ENCODE measurements at places on chromosomes 1 and 21. TPM values are rescaled to one million over a fixed set of nuclear protein-coding genes. Genes with fewer than 3 reads are reported as not detected.

DNA sequence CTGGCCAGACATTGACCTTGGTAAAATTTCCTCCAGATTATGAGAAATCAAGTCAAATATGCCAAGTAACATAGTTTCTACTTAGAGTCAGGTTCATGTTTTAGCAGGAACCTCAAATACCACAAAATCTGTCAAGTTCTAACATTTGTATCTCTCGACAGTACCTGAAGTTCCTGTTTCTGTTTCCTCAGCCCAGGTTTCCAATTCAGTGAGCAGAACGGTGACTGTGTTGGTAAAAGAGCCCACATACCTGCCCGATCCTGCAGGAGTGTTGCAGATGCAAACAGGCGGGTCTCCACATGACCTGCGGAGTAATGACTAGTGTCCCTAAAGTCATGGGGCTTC lies 57.9 kb upstream of the LGALS8 start:
- DNase-seq, result no peak

DNA sequence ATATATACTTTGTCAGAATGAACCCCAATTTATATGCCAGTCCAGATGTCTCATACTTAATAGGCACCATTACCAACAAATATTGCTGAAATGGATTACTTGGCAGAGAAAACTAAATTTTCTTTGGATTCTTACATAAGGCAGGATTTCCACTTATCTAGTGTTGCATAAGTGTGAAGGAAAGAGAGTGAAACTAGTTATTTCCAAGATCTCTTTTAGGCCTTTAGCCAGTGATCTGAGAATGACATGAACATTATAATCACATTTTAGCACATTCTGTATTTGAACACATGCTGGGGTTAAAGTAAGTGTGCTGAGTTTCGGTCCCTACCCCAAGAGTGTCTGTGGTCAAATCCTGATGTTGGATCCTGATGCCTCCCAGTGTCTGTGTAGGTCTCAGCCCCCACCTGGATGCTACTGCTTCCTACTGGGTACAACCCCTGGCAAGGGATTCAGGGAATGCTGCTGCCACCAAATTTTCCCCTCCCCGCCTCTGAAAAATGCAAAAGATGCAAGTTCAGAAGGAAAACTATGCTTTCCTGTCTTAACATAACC lies 11.2 kb downstream of the DDAH1 start:
- no peak for DNase-seq

DNA sequence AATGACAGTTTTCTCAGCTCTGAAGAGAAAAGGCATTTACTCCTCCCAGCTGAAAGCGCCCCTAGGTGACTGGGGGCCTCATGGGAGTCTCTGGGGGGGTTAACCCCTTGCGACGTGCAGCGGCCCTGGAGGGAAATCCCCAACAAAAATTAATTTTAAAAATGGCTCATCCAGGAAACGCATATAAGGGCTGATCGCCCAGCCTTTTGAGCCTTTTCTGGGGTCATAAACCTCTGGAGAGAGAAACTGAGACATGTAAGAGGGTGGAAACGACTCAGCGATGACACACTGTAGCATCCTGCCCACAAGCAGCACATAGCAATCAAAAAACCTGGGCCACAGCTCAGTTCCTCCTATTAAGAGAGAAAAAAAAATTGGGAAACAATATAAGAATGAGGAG lies 20.4 kb upstream of the HPDL start:
- DNase-seq, result no peak

Gene DARS2
- total RNA-seq, result 8.9 TPM

DNA sequence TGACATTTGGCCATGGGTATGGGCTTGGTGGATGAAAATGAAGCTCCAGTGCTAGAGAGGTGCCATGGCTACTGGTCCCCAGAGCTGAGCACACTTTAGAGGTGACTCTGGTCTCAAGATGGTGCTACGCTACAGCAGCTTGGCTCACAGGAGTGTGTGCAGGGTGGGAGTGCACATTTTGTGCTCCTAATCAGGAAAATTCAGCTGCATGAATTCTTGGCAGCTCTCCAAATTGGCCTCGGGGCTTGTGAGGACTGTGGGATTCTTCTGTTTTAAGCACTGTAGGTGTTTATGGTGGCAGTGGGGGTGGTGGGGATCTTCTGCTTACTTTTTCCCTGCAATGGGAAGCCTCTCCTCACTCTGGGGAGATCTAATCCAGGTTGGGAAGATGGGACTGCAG lies 17.3 kb upstream of the TIPRL start:
- DNase-seq, result no peak

DNA sequence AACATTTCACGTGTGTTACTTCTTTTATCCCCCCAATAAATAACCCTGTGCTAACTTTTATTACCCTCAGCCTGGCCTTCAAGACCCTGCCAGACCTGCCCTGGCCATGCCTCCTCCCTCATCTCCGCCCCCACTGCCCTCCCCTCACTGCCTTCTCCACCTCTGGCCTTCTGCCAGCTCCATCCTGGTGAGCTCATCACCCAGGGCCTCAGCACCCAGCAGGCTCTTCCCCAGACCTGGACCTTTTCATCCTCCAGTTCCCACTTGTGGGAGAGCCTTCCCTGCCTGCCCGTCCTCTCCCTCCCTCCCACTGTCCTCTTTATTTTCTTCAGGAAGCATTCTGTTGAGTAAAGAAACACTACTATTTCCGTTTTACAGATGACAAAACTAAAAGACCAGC lies 72.0 kb downstream of the SLC66A1 start:
- peak; percentile 54 for DNase-seq

DNA sequence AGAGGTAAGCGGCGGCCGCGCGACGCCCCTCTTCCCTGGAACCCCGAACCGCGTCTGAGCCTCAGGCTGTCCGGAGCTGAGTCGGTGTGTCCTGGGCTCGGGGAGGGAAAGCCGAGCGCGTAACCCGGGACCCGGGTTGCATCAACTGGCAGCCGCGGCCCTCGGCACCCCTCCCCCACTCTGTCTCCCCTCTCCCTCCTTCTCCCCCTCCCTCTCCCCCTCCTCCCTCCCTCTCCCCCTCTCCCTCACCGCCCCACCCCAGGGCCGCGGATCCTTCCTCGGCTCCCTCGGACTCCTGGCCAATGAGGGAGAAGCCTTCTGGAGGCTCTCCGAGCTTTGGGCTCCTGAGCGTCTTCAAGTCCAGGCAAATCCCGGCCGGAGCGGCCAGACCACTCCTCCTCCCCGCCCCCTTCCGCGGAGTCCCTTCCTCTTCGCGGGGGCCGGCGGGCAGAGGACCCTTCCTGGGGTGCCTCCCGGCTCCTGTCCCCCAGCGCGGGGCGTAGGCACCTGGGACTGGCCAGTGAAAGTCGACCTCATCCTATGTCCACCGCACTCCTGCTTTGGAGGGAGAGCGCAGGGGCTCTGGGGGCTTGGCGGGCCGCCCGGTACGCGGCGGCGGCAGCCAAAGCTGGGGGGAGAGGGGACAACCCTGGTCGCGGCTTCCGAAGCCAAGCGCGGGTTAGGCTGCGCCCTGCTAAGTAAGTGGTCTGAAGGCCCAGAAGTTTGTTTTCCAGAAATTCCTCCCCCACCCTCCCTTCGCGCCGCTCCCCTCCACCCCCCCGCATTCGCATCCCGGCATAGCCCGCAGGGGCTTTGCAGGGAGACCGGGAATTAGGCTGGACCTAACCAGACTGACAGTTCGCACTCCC lies 850 bp downstream of the SESN2 start:
- peak; percentile 89 for DNase-seq

- DNase-seq, result no peak
Observed at GRCh38 chr1:208007319-208007937, 96.5 kb upstream of the CD34 start.

DNA sequence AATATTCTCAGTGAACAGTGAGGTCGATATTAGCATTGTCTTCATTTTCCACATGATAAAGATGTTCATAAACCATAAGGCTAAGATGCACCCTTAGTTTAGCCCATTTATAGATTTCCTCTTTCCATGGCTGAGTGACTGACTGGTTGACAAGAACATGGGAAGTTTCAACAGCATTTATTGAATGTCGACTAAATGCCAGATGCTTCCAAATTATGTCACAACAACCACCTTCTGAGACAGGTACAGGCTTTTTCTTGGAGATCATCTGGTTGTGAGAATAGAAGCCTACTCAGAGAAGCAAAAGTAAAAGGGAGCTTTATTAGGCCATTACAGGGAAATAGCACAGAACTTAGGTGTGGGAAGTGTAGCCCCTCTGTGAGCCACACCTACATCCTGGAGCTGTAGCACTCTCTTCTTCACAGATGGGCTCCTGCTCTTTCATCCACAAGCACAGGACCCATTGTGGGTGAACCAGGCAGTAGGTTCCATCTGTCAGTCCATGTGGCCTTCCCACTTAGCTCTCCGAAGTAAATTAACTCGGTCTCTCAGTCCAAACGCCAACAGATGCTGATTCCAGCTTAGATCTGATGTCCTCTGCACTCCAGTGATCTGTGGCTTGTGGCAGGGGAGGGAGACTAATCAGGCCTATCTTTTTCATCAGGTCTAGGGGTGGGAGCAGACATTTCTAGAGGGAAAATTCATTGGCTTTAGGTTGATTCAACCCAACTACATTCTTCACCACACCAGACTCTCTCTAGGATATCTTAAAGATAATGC lies 14.3 kb downstream of the ATP2B4 start:
- DNase-seq, result no peak

- no peak for DNase-seq
Observed at GRCh38 chr1:223802602-223803001, 43.1 kb downstream of the TP53BP2 start.

GRCh38 chr1:1136547-1137230 lies 20.8 kb upstream of the C1orf159 start:
- DNase-seq, result no peak

- peak; percentile 80 for DNase-seq
Observed at GRCh38 chr1:9890224-9890731, 19.8 kb downstream of the CTNNBIP1 start.

DNA sequence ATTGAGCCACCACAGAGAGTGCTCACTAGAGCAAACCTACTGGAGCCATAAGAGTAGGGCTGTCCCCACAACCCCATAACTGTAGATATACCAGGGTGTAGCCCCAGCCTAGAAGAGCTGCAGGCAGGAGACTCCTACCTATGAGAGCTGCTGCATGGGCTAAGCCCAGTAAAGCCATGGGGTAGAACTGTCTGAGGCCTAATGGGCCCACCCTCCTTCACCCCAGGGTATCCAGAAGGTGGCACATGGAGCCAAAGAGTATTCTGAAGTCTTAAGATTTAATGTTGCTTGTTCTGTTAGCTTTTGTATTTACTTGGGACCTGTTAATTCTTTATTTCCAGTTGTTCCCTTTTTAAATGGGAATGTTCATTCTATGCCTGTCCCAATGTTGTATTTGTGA lies 1193.7 kb upstream of the ADGRL2 start:
- DNase-seq, result no peak

Gene SDCCAG8
- total RNA-seq, result 34.3 TPM

Gene GPR25
- total RNA-seq, result not detected

DNA sequence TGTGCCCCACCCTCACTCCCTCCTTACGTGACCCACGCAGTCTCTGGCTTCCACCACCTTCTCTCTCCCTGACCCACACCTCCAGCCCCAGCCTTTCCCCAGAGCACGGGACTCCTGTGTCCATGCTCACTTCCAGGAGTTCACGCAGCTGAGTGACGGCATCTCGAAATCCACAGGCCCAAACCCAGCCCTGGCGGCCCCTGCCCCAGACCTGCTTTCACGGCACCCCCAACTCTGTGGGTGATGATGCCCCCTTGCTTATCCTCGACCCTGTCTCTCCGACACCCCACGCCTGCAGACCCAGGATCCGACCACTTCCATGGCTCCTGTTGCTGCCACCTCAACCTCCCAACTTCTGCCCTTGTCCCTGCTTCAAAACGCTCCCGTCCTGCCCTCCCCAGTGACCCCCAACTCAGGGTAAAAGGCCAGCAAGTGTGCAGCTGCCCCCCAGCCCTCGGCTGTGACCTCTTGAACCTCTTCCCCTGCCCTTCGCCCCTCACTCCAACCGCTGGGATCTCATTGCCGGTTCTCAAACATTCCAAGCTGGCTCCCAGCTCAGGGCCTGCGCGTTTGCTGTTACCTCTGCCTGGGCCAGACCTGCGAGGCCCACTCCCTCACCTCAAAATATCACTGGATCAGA lies 30.4 kb upstream of the LAPTM5 start:
- DNase-seq, result no peak

- DNase-seq, result peak; percentile 67
Observed at GRCh38 chr1:6108937-6109614, 63.4 kb downstream of the KCNAB2 start.

- DNase-seq, result peak; percentile 87
Observed at GRCh38 chr1:226891846-226892523, 21.6 kb downstream of the PSEN2 start.

Gene PLD5
- total RNA-seq, result not detected

- peak; percentile 19 for DNase-seq
Observed at GRCh38 chr1:167454894-167455785, 63.2 kb downstream of the CD247 start.

GRCh38 chr1:217135569-217135915 lies 412.3 kb upstream of the ESRRG start:
- DNase-seq, result no peak

DNA sequence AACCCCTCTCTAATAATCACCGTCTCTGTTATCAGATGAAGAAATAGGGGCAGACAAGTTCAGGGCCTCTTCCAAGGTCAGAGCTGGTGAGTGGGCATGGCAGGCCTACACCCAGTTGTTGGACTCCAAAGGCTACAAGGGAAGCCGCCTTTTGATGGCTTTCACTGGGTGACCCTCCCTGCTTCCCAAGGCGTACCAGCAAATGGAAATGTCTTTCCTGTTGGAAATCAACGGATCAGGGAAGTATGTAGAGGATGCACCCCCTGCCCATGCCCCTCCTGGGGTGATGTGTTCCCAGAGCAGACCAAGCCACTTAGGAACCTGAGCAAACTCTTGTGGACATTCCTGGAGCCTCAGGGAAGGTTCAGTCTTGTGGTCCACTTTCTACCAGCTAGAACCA lies 47.4 kb downstream of the LGR6 start:
- no peak for DNase-seq

GRCh38 chr1:77659879-77660593 lies 22.4 kb downstream of the ZZZ3 start:
- DNase-seq, result no peak

GRCh38 chr1:207309745-207310273 lies 11.7 kb upstream of the CD55 start:
- DNase-seq, result peak; percentile 87

Gene PTAFR
- total RNA-seq, result under 0.01 TPM

DNA sequence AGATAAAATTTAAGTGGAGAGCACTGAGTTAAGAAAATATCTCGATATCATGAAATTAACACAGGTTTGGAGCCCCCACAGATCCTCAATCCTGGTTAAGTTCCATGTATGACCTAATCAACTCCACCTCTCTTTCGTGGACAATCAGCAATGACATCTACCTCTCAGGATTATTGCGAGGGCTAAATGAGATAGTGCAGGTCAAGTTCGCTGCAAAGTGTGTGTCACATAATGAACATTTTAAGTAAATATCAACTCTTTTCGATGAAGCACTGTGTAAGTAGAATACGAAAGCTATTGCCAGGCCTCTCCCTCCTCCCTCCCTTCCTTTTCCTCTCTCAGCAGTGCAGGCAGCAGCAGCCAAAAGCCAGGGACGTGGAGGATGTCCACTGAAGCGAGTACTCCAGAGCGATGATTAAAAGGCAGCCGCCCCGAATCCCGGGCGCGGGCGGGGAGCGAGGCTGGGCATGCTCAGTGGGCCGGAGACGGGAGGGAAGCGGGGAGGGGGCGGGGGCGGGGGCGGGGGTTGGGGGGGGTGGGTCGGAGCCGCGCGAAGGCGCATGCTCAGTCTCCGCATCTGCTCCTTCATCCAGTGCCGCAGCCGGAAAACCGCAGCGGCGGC lies at the start of gene CAMSAP2:
Gene CAMSAP2 (plus strand): TSS at position 567 of the 622 bp plus-strand sequence. CDS start 935 bp downstream, outside the sequence.
- DNase-seq, result peak; percentile 95

GRCh38 chr1:60637651-60638050 lies 444.7 kb upstream of the NFIA start:
- DNase-seq, result peak; percentile 66

Gene UCK2
- 50.8 TPM for total RNA-seq

Measured in lung microvascular endothelial cell (primary cell).